ENCODE measurements at places on chromosomes 3 and 15.

GRCh38 chr3:171753025-171753472 lies 57.2 kb downstream of the PLD1 start:
- DNase-seq: no peak

DNA sequence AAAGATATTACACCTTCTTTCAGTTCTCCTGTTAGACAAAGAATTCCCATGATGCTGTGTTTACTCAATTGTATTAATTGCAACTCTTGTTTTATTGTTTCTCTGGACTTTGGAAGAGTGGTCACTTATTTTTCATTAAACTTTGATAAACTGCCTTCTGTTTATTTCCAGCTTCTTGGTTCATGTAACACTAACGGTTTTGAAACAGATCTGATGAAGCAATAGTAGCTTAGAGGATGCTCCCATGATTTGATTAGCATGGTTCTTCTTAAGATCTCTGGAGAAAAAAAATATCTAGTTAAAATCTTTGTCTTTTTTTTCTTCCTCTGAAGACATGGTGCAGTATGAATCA lies 90.1 kb downstream of the FNDC3B start:
- DNase-seq: no peak

- DNase-seq: no peak
Measured at GRCh38 chr3:183533412-183534132, 21.9 kb downstream of the KLHL6 start.

DNA sequence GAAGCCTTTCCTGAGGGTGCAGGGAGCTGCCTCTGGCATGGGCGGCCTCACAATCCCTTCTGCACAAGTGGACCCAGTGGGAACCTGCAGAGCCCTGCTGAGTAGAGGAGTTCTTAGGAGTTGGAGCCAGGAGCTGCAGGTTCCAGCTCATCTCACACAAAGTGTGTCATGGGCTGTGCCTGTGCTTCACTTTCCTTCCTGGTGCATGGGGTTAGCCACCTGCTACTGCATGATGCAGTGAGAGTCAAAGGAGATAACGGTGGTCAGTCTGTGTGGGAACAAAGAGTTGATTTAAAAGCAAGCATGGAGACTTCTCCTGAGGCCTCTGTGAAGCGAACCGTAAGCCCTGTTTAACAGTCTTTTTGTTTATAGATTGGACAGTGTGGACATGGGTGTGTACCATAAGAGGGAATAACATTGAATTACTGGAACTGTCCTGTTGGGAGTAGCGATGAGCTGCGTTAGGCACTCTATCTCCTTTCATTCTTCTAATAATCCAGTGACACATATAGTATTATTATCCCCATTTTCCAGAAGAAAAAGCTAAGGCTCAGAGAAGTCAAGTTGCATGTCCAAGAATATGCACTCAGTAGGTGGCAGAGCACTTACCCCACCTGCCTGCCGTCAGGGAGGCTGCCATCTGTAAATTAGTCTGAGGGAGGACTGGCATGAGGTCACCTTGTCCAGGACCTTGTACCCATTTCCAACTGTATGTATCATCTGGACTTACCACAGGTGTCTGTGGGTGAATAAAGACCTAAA lies 68.7 kb upstream of the PRR23C start:
- no peak for DNase-seq

GRCh38 chr3:110459021-110459420 lies 612.6 kb upstream of the NECTIN3 start:
- no peak for DNase-seq

DNA sequence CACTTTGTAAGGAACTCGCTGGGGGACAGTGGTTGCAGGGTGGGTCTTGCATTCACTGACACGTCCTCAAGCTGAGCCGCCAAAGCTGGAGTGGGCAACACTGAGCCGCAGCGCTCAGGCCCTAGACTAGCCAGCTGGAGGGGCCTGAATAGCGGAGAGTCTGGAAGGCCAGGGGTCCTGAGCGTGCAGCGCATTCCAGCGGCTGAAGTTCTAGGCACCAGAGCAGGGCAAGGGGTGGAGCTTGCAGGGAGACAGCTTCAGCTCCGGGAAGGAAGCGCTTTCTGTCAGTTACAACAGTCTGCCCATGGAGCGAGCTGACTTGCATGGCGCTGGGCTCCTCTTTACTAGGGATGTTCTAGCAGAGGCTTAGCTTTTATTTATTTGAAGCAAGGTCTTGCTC lies 2.7 kb downstream of the MAP6D1 start:
- DNase-seq: no peak

DNA sequence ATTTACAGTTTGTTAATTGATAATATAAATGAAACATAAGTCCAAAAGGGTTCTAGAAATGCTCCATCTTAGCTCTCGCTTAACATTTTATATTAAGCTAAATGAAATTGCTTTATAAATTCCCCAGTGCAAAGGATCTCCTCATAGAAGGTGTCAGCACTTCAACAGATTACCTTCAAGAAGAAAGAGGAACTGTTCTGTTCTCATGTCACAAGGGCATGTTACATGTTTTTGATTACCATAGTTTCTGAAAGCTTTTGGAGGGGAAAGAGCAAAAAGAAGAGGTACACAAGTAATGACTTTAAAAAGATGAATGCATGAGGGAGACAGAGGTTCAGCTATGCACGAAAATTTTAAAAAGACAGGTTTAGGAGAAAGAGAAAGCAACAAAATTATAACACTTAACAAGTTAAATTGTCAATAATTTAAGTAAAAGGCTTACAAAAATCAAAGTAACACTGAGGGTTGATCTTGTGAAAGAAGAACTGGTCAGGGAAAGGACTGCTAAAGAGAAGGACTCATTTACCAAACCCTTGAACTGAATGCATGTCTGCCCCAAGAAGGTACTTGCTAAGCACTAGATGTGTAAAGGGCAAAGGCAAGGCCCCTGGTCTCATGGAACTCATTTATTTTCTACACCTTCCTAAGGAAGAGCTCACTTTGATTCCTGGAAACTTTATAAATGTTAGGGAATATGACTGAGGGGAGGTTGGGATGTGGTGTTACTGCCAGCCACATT lies 45.1 kb downstream of the CCDC191 start:
- DNase-seq: no peak

DNA sequence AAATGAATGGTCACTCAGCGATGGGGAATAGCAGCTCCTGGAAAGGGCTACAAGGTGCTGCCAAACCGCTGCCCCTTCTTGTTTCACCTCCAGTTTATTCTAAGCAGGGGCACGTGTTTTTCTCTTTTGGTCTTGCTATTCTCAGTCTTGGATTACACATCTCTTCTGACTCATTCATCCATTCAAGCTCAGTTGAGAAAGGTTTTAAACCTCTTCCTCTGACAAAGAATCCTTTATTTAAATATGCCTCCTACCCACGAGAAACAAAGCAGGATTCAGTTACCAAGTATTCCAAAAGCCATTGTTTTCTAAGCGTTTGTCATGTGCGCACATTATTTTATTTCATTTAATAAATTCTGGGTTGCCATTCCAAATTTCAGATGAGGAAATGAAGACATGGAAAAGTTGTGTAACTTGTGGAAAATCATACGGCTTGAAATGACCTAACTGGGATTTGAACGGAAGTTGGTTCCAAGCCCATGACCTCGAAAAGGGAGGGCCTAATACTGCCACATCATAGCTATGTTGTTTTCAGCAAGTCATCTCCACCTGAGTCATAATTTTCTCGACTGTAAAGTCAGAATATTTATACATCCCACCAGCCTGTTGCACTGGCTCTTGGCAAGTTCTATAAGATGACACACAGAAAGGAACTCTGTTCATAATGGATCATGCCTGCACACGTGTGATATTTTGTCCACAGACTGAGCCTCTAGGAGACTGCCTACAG lies 292.0 kb upstream of the SLCO3A1 start:
- DNase-seq: no peak

- DNase-seq: no peak
Measured at GRCh38 chr3:15043408-15044171, 21.5 kb downstream of the MRPS25 start.

DNA sequence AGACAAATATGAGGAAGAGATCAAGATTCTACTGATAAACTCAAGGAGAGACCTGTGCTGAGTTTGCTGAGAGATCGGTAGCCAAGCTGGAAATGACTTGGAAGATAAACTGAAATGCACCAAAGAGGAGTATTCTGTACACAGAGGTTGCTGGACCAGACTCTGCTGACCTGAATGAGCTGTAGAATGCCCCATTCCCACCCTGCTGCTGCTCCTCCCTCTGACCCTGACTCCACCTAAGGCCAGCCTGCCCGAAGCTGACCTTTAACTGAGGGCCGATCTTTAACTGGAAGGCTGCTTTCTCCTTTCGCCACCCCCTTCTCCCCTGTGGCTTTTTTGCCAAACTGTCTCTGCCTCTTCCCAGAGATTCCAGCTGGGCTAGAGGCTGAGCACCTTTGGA lies 34.6 kb downstream of the CDIN1 start:
- no peak for DNase-seq

DNA sequence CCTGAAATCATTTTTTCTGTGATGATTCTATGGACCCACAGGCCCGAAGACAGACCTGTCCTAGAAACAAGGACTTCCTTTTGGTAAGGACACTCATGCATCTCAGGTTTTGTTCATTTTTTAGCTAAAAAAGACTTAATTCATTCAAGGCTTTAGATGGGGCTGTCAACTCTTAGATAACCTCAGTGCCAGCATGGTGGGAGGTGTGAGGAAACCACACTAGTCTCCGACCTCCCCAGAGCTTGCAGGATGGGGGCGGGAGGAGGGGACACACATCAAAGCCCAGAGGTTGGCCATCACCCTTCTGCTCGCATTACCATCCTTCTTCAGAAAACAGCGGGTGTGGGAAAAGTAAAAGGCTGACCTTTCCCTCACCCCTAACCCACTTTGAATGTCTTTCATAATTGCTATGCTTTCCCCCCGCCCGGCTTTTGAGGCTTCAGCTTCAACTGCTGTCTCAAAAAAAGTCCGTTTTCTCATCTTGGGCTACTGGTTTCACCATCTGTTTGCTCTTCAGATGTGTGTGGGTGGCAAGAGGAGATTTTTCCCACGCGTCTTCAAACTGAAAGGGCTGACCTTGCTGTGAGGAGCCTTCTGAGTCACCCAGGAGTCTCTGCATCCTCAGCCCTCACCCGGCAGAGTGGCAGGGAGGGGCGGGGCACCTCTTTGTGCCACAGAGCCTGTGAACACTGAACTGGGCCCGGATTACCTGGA lies 27.6 kb upstream of the CXCR6 start:
- DNase-seq: no peak

DNA sequence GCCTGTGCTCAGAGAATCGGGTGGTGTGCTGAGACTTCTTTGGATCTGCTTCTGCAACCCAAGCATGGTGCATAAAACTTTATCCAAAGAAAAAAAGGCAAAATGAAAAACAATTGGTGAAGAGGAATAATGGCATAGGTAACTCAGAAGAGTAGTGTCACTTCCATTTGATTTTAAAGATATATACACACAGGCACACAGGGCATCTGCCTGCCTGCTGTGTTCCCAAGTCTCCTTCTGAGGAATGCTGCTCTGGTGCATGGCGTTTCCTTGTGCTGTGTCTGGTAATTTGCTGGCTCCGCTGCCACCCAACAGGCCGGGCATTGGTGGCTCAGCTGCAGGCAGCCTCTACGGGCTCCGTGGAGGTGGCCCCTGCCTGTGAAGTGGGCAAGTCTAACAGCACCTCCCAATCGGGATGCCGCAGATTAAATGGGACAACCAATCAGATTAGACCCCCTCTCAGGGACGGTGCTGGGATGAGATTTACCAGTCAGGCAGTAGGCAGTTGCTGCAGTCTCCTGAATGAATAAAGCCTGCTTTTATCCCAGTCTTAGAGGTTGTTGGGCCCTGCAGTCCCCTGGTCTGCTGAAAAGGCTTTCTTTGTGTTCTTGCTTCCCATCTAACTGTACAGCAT lies 253.7 kb upstream of the RASGRP1 start:
- DNase-seq: no peak

GRCh38 chr3:71026634-71027578 lies 556.6 kb downstream of the FOXP1 start:
- DNase-seq: no peak

GRCh38 chr3:142086581-142087090 lies 62.7 kb downstream of the TFDP2 start:
- DNase-seq: no peak

GRCh38 chr3:114504941-114505628 lies 211.3 kb downstream of the TIGIT start:
- no peak for DNase-seq

GRCh38 chr15:45588219-45588875 lies 1.2 kb downstream of the BLOC1S6 start:
- DNase-seq: no peak

- DNase-seq: no peak
Measured at GRCh38 chr3:2771193-2771592, 339.0 kb downstream of the IL5RA start.

- DNase-seq: no peak
Measured at GRCh38 chr15:92656089-92656488, 514 bp upstream of the FAM174B start.

- DNase-seq: no peak
Measured at GRCh38 chr15:81002331-81003096, 1.8 kb downstream of the TLNRD1 start.

DNA sequence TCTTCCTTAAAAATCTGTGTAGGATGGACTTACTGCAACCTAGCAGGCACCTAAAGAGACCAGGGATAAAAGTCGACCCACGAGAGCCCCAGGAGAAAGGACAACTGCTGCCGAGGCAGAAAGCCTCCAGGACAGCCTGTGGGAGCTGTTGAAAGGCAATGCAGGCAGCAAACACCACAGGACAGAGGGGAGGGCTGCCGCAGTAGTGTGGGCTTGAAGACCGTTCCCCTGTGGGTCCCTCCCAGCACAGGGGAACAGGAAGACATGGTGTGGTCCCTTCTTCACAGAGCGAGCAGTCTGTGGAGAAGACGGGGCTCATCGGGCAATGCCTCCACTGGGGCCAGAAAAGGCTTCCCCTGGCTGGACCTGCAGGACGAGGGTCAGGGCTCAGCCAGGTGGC lies 58.5 kb upstream of the GATA2 start:
- DNase-seq: no peak

- no peak for DNase-seq
Measured at GRCh38 chr3:58005669-58006068, 2.6 kb upstream of the FLNB start.

DNA sequence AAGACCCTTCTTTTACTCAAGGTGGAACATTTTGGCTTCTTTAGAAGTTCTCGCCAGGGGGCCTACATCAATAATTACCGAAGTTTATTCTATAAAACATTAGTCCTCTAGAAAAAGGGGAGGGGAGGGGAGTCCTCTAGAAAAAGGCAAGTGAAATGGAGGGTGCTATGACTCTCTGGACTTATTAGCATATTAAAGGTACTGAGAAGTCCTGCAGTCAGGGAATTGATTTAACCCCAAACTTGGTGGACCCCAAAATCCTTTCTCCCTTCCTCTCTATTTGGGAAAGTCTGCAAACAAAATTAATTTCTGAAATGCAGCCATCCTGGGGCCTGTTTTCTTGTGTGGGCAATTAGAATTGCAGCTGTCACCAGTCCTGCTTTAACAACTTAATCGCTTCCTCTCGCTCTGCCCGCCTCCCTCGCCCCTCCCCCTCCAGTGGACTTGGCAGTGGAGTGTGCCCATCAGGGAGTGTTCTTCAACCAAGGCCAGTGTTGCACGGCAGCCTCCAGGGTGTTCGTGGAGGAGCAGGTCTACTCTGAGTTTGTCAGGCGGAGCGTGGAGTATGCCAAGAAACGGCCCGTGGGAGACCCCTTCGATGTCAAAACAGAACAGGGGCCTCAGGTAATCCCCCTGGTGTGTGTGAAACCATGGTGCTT lies 18.9 kb upstream of the LRRK1 start:
- DNase-seq: no peak
